ENCODE measurements at places on chromosomes 16 and 17.

DNA sequence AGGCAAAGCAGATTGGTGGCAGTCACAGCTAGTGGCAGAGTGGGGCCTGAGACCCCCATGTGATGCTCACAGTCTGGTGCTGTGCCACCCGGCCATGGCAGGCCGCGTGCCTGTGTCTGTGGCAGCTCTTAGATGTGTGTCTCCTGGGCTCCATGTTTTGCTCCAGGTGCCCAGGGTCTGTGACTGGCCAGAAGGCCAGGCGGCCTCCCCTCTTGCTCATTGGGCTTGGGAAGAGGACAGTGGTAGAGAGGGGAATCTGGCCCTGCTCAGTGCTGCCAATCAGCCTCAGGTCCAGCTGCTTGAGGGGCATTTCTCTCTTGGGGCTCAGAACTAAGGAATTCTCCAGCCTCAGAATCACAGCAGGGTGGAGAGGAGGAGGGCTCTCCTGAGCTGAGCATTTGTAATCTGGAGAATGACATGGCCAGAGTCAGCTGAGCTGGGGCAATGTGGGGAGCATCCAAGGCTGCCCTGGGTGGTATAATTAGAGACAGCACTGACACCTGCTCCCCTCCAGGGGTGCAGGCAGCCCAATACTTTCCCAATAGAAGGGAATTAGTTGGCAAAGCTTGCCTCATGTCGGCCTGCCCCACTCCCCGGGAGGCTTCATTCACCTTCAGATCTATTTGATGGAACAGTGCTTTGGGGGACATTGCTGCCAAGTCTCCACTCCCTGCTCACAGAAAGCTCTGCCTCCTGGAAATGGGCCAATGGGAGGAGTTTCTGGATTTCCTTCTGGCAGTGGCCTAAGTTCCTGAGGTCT is 2.7 kb upstream of the LASP1NB start:
- peak; percentile 23 for DNase-seq

GRCh38 chr16:70778901-70779309 is 22.1 kb downstream of the VAC14 start:
- DNase-seq = no peak

- DNase-seq = no peak
Measured at GRCh38 chr16:57282510-57283213, 1.8 kb downstream of the PLLP start.

DNA sequence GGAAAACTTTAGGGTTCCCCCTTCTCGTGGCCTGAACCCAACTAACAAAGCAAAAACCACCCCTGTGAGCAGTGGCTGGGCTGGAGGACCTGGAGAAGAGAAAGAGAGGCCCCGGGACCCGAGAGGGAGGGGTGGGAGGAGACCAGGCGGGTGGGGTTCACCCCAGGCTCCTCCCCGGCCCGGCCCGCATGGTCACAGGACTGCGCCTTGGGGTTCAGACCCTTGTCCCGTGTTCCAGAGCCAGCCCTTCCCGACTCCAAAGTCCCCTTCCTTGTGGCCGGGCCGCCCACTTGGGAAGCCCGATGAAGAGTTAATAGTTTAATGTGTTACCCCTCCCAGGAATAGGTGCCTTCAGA is 852 bp downstream of the MARVELD3 start:
- DNase-seq = no peak

DNA sequence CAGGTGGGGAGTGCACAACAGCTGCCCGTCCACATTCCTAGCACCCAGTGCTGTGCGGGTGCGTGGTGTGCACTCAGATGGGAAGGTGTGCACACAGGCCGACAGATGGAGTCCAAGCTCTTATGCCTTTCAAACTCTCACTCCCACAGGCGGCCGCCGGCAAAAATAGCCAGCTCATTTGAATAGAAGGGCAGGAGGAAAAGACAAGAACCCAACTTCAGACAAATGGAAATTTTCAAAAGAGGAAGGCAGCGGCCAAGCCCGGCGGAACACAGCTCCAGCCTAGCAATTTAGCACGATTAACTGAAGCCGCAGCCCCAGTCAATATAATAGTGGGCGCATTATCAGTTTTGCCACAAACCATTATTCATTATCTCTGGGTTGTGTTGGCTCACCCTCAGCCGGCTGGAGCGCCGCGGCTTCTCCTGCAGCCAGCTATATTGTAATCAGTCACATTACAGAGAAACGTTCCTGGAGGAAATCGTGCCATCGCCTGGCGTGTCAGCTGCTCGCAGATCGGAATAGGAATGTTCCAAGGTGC is 103.9 kb upstream of the SEC14L1 start:
- peak; percentile 56 for DNase-seq

DNA sequence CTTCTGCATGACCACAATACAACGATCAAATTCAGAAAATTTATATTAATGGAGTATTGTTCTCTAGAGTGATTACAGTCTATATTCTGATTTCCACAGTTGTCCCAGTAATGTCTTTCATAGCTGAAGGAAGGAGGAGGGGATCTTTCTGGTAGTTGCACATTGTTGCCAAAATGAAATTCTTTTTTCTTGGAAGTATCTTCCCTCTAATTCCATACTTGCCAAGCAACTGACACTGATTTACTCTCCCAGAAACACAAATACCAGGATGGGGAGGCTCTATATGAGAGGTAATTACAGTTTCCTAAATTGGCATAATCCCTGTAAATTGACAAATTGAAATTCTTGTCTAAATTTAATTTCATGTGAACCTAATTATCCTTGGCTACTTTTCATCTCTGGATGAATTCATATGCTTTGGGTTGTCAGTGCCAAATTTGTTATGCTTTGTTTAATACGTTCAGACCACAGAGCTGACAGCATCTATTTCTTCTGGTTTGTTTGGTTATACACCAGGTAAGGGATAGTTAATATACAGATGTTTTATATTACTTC is 30.0 kb downstream of the NOL11 start:
- DNase-seq = no peak

DNA sequence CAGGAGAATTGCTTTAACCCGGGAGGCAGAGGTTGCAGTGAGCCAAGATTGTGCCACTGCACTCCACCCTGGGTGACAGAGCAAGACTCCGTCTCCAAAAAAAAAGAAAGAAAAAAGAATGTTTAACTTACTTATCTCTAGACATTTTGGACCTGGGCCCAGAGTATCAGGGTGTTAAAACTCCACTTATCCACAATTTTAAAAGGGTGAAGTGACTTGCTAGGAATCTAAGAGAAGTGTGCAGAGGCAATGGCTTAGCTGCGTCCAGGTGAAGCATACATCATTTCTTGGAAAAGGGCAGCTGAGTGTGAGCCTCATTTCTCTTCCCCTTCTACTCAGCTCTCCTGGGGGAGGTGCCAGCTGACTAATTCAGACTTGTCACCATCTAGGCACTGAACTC is 25.1 kb downstream of the ALDH3A2 start:
- DNase-seq = no peak

DNA sequence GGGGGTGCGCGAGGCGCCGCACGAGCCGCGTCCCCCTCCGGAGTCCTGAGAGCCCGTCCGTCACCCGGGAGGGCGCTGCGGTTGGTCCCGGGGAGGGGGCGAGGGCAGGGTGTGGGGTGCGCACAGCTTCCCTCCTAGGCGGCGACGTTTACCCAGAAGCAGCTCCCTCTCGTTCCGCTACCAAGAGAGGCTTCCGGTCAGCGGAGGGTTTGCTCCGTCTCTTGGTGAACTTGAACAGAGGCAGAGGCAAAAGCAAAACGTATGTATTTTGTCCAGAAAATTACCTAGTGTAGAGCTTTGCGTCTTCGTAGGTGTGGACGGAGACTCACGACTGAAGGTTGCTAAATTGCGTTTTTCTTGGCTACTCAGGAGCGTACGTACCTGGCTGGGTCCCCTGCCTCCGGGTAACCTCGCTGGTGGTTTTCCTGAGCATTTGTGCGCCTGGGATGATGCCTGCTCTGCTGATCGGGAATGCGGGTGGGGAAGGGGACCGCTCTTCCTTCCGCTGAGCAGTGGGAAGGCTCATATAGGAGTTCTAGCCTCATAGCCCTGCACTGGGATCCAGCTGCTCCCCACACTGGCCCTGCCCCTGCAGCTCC is 833 bp downstream of the WSCD1 start:
- no peak for DNase-seq

DNA sequence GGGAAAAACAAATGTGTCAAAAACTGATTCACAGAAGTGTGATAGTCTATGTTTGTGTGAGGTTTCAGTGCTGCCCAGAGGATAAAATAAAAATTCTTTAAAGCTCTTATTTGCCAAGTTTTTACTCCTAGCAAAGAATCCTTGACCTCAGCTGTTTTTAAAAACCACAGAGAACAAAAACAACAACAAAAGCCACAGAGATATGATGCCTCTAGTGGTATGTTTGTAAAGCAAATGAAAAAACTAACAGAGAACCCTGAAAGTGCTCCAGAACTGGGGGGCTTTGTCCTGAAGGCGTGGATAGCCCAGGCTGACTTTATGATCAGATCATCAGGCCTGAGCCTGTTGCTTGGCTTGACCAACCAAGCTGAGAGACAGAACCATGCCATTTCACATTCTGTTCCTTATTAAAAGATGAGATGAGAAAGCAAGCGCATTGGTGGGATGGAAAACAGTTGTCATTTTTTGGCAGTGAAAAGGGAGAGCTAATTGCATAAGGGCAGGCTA is 411.0 kb downstream of the CPPED1 start:
- no peak for DNase-seq

GRCh38 chr16:50534091-50534490 is 14.1 kb upstream of the NKD1 start:
- DNase-seq = no peak

DNA sequence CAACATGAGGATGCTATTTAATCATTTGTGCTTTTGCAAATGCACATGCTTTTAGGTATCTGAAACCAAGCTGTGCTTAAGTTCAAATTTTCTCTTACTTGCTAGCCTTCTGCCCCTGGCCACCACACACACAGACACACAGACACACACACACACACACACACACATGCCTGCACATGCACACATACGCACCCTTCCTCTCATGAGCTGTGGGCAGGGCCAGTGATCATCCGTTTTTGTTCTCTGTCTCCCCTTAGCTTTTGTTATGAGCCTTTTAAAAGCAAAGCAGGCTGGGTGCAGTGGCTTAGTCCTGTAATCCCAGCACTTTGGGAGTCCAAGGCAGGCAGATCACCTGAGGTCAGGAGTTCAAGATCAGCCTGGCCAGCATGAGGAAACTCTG is 34.2 kb downstream of the CD300LF start:
- no peak for DNase-seq

DNA sequence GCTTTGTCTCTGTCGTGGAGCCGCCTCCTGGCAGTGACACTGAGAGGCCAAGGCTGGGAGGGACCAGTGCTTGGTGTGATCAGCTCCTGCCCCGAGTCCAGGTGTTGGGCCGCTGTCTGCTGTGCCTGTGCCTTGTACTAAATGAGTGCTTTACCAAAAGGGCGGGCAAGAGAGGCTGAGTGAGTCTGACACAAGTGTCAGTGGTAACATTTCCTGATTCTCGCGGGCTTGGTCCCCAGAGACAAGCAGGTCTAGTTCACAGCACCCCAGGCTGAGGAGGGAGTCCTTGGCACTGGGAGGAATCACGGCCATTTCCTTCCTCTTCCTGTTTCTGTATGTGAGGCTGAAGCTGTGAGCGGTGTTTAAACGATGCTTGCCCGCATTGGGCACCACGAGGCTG is 30.2 kb downstream of the PLD6 start:
- DNase-seq = no peak

DNA sequence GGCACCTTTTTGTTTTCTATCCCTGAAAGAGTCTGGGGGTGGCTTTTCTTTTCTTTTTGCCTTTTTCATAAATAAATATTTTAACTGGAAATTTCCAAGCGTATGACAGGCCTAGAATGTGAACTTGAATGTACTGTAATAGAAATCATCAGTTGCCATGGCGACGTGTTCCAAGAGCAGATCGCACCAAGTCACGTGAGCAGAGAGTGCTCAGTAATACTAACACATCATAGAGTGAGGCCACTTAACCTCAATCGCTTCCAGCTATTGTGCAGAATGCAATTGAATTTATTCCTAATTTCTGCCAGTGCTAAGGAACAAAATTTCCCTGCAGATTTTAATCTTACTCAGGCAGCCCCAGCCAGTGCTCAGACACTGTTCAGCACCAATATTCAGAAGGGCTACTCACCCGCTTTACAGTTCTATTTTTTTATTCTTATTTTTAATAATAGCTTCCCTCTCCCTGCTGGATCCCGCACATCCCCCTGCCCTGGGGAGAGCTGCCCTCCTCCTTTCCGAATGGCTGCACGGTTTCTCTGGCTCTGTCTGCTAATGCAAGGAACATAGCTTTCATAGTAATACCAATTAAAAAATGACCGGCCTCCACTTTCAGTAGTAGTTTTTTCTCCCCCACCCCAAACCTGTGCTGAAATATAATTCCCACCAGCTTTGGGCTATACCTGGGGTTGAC is 26.2 kb upstream of the PMFBP1 start:
- DNase-seq = no peak

- DNase-seq = no peak
Measured at GRCh38 chr17:73991260-73991659, 212.2 kb upstream of the RPL38 start.

DNA sequence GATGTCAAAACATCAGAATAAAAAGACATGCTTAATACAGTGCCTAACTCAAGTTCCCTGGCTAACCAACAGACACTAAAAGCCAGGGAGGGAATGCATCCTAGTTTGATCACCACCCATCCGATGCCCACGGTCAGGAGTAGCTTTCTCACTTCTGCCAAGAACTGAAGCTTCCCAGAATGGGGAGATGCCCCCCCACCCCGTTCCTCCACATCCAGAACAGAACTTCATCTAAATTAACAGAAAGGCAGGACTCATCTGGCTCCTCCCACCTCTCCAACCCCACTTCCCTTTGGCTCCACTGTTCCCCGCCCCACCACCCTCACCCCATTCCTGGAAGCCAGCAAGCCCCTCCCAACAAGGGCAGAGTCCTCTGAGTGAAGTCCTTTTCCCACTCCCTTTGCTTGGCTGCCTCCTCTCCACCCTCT is 33.7 kb downstream of the GDE1 start:
- DNase-seq = no peak

- DNase-seq = no peak
Measured at GRCh38 chr17:49489348-49489747, 5.7 kb upstream of the NGFR start.

DNA sequence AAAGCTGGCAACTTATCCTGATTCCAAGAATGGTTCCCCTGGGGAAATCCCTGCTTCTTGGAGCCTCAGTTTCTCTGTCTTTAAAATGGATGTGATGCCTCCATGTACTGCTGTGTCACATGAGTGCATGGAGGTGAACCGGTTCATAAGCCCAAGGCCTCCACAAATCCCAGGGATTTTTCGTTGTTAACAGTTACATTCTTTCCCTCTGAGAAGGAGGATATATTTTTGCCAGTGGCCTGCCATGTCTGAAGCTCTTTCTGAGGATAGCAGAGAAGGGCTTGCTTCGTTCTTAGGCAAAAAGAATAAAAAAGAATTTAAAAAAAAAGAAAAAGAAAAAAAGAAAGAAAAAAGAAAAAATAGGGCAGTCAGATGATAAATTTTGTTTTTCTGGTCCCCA is 52.2 kb upstream of the CIBAR2 start:
- DNase-seq = no peak

GRCh38 chr16:84292011-84292410 is 2.7 kb upstream of the WFDC1 start:
- peak; percentile 46 for DNase-seq
